ENCODE measurements at places on chromosomes 7 and 10.

- DNase-seq, result no peak
Observed at GRCh38 chr10:112812586-112812985, 137.5 kb upstream of the TCF7L2 start.

GRCh38 chr7:31893365-31893764, 176.8 kb downstream of the PDE1C start:
- no peak for DNase-seq

DNA sequence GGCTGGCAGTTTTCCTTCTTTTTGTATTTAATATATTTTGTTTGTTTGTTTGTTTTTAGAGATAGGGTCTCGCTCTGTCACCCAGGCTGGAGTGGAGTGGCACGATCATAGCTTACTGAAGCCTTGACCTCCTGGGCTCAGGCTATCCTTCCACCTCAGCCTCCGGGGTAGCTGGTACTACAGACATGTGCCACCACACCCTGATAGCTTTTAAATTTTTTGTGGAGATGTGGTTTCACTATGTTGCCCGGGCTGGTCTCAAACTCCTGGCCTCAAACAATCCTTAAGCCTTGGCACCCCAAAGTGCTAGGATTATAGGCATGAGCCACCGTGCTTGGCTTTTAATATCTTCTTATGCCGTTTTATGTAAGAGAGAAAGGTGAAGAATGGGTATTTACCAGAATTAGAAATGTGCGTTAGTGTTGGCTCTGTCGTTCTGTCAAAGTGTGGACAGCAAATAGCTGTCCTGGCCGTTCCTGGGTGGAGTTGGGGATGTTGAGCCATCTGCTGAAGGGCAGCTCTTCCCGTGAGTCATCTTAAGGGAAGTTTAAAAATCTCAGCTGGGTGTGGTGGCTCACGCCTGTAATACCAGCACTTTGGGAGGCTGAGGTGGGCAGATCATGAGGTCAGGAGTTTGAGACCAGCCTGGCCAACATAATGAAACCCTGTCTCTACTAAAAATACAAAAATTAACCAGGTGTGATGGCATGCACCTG, 14.8 kb downstream of the OGDH start:
- no peak for DNase-seq

DNA sequence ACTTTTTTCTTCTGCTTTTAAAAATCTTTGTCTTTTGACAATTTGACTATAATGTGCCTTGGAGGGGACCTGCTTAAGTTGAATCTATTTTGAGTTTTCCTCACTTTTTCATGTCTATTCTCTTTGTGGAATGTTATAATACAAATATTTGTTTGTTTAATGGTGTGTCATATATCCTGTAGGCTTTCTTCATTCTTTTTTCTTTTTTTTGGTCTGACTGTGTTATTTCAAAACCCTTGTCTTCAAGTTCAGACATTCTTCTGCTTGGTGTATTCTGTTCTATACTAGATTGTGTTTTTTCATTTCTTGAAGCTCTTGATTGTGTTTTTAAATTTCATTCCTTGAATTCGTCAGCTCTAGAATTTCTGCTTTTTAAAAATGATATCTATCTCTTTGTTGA, 228.2 kb downstream of the STK31 start:
- no peak for DNase-seq

DNA sequence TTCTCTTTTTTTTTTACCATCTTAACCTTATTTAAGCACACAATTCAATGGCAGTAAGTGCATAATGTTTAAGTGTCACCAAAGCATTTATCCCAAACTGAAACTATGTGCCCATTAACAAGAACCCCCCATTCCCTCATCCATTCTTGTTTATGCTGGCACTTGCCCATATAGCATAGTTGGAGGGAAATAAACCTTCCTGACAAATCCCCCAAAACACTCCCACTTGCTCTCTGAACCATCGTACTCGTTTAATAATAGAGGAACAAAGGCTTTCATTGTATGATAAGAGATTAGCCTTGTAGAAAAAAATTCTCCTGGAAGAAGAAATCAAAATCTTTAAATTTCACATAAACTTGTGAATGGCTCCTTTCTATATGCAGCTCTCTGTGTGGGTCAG, 26.4 kb upstream of the KCNMA1 start:
- DNase-seq, result peak; percentile 32

- DNase-seq, result no peak
Observed at GRCh38 chr10:112650588-112651030, 203.6 kb downstream of the VTI1A start.

- DNase-seq, result no peak
Observed at GRCh38 chr10:51860257-51860656, 160.9 kb upstream of the CSTF2T start.

DNA sequence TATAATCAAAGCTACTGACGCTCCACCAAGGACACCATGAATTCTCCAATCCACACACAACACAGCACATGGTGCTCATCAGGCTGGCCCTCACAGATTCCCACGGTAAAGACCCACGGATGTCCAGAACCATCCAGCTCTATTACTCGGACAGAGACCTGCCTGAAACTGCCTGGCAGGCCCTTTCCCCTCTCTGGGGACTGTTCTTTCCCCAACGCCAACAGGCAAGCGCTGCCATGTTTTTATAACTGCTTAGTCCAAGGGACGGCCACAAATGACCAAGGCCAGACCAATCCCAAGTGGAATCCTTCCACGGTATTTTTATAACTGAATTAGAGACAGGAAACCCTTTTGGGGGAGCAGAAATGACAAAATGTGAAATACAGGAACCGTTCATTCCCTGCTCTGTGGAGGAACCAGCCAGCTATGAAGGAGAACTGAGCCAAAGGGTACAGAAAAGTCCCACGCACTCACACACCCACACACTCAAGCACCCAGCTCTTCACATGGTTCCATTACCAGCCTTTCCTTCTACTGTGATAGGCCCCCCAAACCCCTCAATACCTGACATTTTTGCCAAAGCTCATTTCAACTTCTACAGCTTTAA, 4.1 kb downstream of the PIP4K2A start:
- no peak for DNase-seq

DNA sequence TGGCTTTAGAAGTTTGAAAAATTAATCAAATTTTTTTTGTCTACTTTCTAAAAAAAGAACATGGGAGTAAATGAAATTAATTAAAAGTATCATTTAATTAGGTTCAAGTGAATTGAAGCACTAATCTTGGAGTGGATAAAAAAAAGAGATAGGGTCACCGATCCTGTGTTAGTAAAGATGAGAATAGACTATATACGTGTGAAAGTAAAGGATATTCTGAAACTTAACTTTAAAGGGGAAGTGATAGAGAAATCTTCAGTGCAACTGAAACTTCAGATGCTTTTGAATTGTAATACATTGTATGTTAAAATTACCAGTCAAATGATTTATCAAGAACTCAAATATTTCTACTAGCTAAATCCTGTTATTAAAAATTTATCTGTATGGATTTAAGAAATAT, 4.8 kb downstream of the NHLRC2 start:
- DNase-seq, result no peak

GRCh38 chr7:38245409-38245977, 27.9 kb downstream of the TARP start:
- DNase-seq, result no peak

- no peak for DNase-seq
Observed at GRCh38 chr7:103149808-103150180, 895 bp upstream of the NAPEPLD start.

GRCh38 chr7:156753630-156754029, 113.1 kb downstream of the RNF32 start:
- peak; percentile 7 for DNase-seq

GRCh38 chr7:118858651-118859149, 634.2 kb downstream of the ANKRD7 start:
- DNase-seq, result no peak
